Stimulated activated CD4-positive, alpha-beta T cell treated with anti-CD3 and anti-CD28 coated beads, Interleukin-2, amount 100 ng/mL, for 24 hours (primary cell): ENCODE measurements at places on chromosomes 13 and 19.

DNA sequence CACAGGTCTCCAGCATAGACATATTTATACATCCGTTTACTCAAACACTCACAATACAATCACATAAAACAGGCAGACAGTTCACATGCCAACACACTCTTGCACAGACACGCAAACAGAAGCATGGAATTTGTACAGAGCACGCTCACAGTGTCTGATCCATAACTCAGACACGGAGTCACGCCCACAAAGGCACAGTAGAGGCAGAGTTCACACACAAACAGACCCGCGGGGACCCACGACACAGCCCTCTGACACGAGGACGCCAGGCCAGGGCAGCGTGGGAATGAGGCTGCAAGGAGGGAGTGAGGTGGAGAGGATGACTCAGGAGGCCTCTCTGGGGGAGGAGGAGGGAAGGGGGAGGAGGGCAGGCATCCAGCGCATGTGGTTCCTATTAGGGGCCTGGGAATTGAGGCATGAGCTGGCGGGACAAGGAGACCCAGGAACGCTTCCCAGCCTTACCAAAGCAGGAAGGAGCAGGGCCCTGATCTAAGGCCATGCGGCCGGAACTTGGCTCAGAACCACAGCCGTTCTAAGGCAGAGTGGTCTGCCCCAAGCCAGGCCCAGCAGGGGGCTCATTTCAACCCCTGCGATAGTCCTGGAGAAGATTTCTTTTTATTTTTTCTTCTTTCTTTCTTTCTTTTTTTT lies 9.1 kb upstream of the OLFM2 start:
- no peak for DNase-seq

GRCh38 chr13:56168581-56168980 lies 972.1 kb upstream of the PRR20A start:
- no peak for DNase-seq

- no peak for DNase-seq
These were observed 54.0 kb upstream of the POSTN start for GRCh38 chr13:37652596-37652995.

- DNase-seq, result peak; percentile 77
These were observed 5.8 kb upstream of the TPM4 start for GRCh38 chr19:16070366-16070990.

- no peak for DNase-seq
These were observed 685 bp downstream of the VWA8 start for GRCh38 chr13:41960211-41960636.

DNA sequence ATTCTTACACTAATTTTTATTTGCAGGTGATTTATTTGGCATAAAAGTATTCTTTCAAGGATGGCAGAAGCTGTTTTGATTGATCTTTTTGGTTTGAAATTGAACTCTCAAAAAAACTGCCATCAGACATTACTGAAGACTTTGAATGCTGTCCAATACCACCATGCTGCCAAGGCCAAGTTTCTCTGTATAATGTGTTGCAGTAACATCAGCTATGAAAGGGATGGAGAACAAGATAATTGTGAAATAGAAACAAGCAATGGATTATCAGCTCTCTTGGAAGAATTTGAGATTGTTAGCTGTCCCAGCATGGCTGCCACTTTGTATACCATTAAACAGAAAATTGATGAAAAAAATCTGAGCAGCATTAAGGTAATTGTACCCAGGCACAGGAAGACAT lies 1.2 kb downstream of the LACC1 start:
- DNase-seq, result no peak

- DNase-seq, result no peak
These were observed 268.4 kb downstream of the FOXO1 start for GRCh38 chr13:40398065-40398464.

DNA sequence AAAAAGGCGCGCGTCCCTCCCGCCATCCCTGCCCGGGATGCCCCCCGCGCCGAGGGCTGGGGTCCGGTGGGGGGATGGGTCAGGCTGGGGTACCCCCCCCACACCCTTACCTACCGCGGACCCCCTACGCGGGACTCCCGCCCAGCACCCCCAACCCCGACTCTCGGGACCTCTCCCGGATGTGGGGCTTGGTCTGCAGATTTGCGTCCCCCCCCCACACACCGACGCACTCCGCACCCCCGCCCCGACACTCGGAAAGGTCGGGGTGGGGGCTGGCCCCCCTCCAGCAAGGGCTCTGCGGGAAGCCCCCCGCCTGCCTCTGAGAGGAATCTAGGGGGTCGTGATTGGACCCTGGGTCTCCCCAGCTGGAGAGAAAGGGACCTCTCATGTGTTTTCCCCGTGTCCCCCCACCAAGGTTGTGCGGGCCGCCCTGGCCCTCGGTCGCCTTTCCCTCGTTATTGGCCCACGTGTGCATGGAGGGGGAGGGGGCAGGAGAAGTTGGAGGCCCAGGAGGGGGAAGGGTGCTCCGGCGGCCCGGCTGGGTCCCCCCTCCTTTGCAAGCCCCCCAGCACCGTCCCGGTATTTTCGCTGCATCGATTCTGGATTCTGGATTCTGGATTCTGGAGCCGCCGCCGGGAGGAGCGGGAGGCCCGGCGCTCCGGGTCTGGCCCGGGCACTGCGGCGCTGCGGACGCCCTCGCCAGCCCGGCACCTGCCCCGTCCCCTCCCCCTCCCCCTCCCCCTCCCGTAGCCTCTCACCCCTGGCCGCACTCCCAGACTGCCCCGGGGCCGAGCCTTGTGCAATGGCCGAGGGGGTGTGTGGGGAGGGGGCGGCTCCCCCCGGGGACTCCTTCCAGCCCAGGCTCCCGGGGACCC lies 607 bp downstream of the NFIC start:
- no peak for DNase-seq

GRCh38 chr19:47762615-47763308 lies 15.7 kb upstream of the SELENOW start:
- DNase-seq, result no peak

DNA sequence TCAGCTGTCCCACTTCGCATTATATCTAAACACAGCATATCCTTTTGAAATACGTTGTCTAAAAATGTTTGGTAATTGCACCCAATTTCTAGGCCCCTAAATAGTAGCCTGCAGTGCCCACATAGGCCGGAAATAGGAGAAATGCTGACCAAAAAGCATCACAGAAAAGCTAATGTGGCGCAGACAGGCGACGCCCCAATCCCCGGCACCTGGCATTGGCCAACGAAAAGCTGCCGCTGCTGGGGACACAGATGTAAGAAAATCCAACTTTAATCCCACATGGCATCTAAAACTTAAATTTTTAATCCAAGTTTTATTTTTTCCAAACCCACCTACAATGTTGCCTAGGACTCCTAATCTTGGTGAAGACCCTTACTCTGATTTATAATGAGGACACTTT lies 4.0 kb downstream of the SAFB2 start:
- no peak for DNase-seq

DNA sequence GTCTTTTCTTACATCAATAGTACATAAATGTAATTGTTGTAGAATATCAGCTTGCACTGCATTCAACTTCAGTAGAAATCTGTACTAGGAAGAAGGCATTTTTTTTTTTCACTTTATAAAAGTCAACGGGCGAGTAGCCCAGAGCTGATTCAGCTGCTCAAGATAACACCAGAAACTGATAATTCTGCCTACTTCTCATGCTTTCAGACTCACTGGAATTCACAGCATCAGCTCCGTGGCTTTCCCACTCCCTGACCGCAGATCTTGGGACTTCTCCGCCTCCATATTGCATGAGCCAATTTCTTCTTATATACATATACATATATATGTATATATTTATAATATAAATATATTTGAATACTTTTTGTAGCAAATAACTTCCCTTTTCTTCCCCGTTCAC lies 263.1 kb upstream of the RXFP2 start:
- DNase-seq, result no peak

- DNase-seq, result no peak
These were observed 43.7 kb downstream of the FRY start for GRCh38 chr13:32075170-32075851.

DNA sequence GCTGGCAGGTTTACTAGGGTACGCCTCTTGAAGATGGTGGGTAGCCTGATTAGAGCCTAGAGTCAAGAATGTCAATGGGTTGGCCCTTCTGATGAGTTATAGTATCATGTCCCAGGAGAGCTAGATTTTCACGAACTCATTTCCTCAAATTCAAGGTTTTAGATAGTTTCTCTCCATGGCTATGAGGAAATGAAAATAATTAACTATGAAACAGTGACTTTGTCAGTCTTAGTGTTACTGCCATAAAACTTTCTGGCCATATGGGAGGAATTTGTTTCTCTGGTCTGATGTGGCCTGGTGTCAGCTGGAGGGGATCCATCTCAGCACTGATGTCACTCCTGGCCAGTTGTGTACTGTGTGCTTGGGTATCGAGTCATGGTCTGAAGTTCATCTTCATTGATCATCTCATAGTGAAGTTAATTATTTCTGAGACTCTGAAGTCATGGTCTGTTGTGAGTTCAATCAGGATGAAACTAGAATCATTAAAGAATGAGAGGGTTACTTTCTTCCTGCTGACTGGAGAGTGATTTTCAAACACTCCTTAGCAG lies 49.4 kb upstream of the TNFSF11 start:
- no peak for DNase-seq

GRCh38 chr13:48806522-48806921 lies 152.8 kb downstream of the CYSLTR2 start:
- DNase-seq, result no peak

- no peak for DNase-seq
These were observed 131.8 kb downstream of the KCTD12 start for GRCh38 chr13:76754414-76754813.

- no peak for DNase-seq
These were observed 11.1 kb downstream of the TNNT1 start for GRCh38 chr19:55137915-55138314.

GRCh38 chr19:38273499-38273898 lies 9.1 kb downstream of the SPINT2 start:
- DNase-seq, result no peak

GRCh38 chr19:29294343-29294811 lies 81.4 kb upstream of the UQCRFS1 start:
- no peak for DNase-seq

- no peak for DNase-seq
These were observed 894.4 kb downstream of the SLITRK5 start for GRCh38 chr13:88565566-88565965.

DNA sequence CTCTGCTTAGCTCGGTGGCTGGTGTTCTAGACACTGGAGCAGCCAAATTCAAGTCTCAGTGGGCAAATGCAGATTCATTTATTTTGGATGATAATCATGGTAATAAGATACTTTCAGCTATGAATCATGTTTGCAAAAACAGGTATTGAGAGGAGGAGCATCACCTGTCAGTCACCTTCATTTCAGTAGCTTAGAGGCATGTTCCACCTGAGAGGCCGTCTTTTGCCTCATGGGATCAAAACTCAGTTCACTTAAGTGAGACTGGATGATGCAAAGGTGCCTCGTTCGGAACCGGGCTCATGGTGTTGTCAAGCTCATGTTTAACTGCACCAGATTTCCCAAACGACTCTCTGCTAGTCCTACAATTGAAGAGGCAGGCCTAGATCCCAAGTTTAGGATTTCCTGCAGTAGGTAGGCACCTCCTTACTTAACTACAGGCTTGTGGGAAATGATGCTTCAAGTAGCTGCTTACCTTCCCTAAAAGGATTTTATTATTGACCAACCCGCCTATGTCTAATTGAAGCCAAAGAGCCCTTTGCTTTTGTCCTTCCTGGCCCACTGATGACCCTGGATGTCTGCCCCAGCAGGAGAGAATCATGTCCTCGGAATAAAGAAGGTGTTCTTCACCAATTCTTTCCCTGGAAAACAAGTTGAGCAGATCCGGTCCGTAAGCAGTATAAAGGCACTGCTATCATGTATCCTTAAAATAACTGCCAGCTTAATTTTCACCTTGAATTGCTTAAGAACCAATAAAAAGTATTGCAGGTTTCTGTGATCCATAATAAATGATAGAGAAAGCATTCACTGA lies 60.0 kb downstream of the ZAR1L start:
- DNase-seq, result no peak

GRCh38 chr19:3589439-3589838 lies 4.2 kb downstream of the GIPC3 start:
- no peak for DNase-seq

DNA sequence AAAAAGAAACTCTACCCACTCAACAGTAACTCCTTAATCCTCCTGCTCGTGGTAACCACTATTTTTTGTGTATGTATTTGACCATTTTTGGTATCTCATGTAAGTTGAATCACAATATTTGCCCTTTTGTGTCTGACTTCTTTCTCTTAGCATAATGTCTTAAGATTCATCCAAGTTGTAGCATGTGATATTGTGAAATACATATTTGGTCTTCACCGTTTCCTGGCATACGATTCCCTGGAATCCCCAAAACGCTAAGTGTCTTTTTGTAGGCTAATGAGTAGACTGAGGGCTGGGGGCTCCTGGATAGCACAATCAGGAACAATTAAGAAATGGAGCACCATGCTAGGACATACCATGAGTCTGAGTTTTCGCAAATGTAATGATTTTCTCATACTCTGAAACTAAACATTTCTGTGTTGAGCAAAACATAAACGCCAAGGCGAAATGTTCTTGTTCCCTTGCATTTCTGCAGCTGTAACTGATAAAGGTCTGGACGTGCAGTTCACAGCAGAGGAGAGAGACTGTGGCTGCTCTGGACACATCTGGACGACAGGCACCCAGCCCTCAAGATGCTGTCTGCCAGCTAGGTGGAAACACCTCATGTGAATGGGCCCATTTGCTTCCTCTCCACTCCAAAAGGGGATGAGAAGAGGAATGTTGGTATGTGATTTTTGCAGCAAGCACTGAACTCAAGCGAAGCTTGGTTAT lies 38.4 kb downstream of the BRD4 start:
- DNase-seq, result no peak

- DNase-seq, result peak; percentile 76
These were observed 1.5 kb upstream of the BCAT2 start for GRCh38 chr19:48812094-48812929.

GRCh38 chr13:44506719-44507118 lies 69.4 kb downstream of the TSC22D1 start:
- no peak for DNase-seq
